ENCODE measurements at places on chromosomes 3 and 15.

- DNase-seq = no peak
These were observed 37.1 kb downstream of the MAP3K13 start for GRCh38 chr3:185399737-185400667.

- DNase-seq = no peak
These were observed 6.1 kb upstream of the HHATL start for GRCh38 chr3:42708611-42709151.

DNA sequence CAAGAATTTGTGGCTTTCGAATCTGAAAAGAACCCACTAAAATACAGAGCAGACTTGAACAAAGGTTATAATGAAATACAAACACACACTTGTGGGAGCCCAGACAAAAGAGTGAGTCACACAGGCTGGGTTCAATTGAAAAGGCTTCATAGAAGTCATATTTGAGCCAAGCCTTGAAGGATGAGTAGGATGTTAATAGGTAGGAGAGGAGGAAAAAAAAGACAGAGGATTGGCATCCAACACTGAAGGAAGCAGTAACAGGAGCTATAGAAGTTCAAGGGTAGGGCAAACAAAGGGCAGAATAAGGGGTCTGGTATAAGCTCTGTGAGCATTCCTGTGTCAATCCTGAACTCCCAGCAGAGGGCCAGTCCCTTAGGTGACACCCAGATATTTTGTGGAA lies 325.4 kb downstream of the FOXP1 start:
- no peak for DNase-seq

- DNase-seq = no peak
These were observed 90.4 kb downstream of the NUP210 start for GRCh38 chr3:13329746-13330145.

Measured in inflammatory macrophage treated with lipopolysaccharide for 1 hour (primary cell).